ENCODE measurements at places on chromosomes 6 and 20. TPM values are rescaled to one million over a fixed set of nuclear protein-coding genes. Genes with fewer than 3 reads are reported as not detected.

DNA sequence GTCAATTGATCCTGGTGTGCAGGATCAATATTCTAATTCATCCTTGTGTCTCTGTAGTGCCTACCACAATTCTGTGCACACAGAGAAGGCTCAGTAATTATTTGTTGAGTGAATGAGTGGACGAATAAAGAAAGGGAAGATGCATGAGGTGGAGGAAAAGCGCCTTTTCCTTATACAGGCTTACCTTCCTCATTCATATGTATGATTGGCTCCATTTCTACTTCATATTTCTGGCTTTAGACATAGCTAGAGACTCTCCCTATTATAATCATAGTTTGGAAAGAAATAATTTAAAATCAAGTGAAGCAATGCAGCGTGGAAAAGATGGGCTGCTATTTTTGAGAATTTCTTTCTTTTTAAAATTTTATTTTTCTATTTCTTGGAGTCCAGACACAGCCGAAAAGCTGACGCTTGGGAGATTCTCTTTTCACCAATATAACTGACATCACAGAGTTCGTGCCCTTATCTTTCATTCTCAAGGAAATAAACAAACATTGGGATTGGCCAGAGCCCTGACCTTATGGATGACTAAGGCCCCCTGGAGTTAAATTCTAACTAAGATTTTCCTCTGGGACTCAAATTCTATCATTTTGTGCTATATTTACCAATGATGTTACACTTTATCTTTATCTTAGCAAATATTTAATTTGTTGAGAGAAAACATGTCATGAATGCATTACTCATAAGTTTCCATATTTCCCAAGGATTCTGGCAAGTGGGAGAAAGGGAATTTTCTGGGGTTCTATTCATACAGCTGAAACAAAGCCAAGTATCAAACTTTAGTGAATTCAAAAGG is 48.1 kb downstream of the PRL start:
- H3K36me3 ChIP-seq: no peaks in the 10 kb centered on the region
- no peak overlapping the region for H3K27ac ChIP-seq
- H3K27me3 ChIP-seq: no peaks in the 10 kb centered on the region
- H3K4me3 ChIP-seq: no peak overlapping the region
- no peaks in the 10 kb centered on the region for H3K4me1 ChIP-seq
- no peak for DNase-seq

DNA sequence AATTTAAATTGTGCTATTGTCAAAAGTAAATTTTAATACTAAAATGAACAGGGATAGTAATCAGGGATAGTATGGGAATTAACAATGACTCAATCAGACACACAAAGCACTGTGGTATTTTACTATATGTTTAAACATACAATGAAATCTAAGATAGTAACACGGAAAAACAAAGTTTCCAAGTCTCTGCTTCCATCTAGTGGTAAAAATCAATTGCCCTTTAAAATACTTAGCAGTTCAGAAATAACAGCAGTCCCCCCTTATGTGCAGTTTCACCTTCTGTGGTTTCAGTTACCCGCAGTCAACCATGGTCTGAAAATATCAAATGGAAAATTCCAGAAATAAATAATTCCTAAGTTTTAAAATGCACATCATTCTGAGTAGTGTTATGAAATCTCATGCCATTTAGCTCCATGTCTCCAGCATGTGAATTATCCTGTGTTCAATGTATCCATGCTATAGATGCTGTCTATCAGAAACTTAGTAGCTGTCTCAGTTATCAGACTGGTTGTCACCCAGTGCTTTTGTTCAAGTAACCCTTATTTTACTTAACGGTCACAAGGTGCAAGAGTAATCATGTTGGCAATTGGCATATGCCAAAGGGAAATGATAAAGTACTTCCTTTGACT is 58.5 kb downstream of the AHI1 start:
- DNase-seq: no peak
- H3K4me3 ChIP-seq: no peak overlapping the region
- no peaks in the 10 kb centered on the region for H3K4me1 ChIP-seq
- H3K27me3 ChIP-seq: no peaks in the 10 kb centered on the region

The POM121L2 gene
- not detected for total RNA-seq

DNA sequence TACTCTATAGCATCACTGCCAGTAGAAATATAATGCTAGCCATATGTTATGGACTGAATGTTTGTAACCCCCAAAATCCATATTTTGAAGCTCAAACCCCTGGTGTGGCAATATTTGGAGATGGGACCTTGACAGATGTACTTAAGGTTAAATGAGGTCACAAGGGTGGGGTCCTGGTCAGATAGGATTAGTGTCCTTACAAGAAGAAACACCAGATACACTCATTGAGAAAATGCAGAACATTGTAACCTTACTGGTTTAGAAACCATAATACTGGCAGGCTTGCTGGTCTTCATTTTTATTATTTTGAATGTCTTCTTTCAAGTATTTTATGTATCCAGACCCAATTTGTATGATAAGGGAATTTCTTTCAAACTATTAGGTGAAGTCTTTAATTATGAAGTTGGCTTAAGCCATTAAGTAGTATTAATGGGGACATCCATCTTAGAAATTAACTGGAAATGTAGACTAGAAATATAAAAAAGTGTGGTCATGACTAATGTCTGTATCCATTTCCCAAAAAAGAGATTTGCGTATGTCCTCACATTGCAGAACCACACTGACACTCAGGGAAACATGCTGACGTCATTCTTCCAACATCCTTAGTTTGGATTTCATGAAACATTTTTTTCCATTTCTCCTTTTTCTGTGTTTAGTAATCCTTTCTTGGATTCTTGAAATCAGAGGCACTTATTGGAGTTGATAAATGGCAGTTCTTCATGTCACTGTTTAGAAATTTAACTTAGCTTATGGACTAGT is 32.4 kb downstream of the SLC16A10 start:
- H3K27me3 ChIP-seq: no peaks in the 10 kb centered on the region
- DNase-seq: no peak
- no peaks in the 10 kb centered on the region for H3K4me1 ChIP-seq
- H3K27ac ChIP-seq: no peak overlapping the region
- no peaks in the 10 kb centered on the region for H3K36me3 ChIP-seq

The LST1 gene
- total RNA-seq: 2.5 TPM

- H3K27me3 ChIP-seq: no peaks in the 10 kb centered on the region
- no peak overlapping the region for H3K4me3 ChIP-seq
- H3K36me3 ChIP-seq: no peaks in the 10 kb centered on the region
- H3K27ac ChIP-seq: no peak overlapping the region
Observed at GRCh38 chr20:62701161-62702012, 7.2 kb upstream of the NTSR1 start.

The MYO6 gene
- total RNA-seq: 87.1 TPM

The ZHX3 gene
- 43.4 TPM for total RNA-seq

DNA sequence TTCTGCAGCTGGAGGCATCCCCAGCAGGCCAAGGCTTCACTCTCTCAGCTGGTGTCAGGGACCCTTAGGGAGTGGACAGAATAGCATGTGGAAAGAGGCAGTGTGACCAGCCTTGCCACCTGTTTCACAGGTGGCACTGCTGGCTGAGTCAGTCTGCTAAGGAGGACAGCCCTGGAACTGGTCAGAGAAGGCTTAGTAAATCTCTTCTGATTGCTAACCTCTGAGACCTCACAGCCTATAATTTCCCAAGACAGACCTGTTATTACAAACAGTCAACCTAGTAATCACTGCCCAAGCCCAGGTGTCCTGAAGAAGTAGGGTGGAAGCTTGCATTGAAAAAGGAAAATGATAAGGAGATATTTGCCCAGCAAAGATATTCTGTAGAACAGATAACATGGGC is 26.4 kb upstream of the PAQR8 start:
- no peak overlapping the region for H3K4me3 ChIP-seq
- no peak overlapping the region for H3K27ac ChIP-seq
- H3K36me3 ChIP-seq: no peaks in the 10 kb centered on the region
- H3K4me1 ChIP-seq: no peaks in the 10 kb centered on the region

Data from Peyer's patch (tissue), 4 donors.